ENCODE measurements at places on chromosomes 7 and 10.

DNA sequence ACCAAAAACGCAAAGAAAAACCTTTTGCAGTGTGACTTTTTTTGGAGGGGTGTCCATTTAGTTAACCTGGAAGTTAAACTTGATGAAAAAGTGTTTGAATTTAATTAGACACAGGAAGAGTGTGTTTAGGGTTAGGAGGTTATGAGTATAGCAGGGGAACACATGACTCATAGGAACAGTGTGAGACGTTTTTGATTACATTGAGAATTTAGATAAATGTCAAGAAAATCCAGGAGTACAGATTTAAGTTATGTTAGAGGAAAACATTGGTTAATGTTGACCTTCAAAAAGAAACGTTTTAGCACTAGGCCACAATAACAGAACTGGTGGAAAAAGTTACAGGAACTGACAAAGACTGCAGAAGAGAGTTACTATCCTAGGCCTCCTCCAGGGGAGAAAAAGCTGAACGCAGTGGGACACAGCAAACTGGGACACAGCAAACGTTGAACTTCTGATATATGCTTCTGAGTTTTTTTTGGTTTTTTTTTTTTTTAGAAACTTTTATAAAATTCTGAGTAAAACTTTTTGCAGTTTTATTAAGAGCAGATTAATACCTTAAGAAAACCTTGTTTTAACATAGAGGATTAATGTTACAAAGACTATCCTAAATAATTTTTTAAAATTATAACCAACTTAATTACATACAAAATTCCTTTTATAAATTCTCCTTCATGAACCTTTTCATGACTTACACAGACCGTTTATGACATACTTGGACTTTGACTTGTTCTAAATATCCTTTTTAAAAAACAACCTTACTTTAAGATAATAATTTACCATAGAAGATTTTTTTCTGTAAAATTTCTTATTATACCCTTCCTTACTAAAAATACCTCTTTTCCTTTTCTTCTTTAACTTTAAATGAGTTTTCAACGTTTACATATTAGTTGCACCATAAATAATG, 22.2 kb downstream of the LANCL2 start:
- DNase-seq: no peak

GRCh38 chr7:71900556-71900955, 511.6 kb downstream of the CALN1 start:
- no peak for DNase-seq

DNA sequence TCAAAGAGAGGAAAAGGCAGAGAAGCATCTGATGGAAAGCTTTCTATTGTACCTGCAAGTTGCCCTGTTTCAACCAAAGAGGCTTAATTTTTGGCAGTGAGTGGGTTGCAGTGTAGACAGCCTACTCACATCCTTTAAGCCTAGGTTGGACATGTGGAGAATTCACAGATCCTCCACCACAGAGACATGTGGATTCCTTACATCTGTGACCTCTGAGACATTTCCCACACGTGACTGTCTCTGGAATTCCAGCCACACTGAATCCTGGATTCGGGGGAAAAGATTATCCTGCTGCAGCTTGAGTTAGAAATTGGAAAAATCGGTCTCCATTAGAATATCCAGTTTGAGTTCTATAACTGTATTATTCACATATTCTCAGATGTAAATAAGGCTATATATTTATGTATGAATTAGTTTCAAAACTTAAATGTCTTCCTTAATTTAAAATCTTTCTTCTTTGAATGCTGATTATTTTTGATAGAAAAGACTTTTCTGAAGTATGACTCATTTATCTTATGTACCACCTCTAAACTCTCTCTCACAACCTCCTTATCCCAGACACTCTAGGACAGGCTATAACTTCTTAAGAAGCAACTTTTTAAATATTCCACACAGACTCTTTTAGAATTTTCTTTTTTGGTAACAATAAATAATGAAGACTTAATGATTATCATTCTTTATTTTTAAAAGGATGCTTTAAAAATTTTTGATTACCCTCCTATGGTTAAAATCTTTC, 123.3 kb downstream of the TWIST1 start:
- DNase-seq: no peak

GRCh38 chr10:71600849-71601248, 118.7 kb downstream of the C10orf105 start:
- DNase-seq: no peak

GRCh38 chr7:122363144-122363543, 58.6 kb upstream of the FEZF1 start:
- no peak for DNase-seq

DNA sequence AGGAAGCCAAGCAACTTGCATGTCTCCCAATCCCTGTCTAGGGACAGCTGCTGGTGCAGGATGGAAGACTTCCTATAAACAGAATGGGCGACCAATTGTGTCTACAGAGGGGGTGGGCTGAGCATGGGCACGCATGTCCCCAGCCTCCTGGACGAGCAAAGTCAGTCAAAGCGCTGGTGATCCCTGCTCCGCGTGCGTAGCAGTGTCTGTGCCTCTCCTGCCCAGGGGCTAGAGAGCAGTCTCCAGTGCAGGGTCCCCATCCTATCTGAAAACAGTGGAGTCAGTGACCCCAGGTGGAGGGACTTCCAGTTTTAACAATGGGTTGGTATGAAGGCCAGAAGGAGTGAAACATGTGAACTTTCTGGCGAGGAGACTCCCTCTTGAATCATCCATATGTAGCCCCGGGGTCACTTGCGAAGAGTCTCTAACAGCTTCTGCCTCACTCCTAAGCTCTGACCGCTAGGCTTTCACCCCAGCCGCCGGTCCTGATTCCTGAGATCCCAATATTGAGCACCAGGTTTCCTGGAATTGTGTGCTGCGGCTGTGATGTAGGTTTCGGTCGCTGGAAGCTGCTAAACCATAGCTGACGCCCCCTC, 714 bp upstream of the CASP2 start:
- DNase-seq: no peak

- DNase-seq: no peak
Measured at GRCh38 chr10:60480865-60481563, 91.3 kb upstream of the ANK3 start.

- DNase-seq: no peak
Measured at GRCh38 chr7:111982133-111982532, 224.1 kb downstream of the DOCK4 start.

GRCh38 chr7:43083106-43083505, 29.3 kb upstream of the HECW1 start:
- DNase-seq: no peak

- peak; percentile 28 for DNase-seq
Measured at GRCh38 chr7:98284335-98285036, 3.0 kb downstream of the BRI3 start.

- no peak for DNase-seq
Measured at GRCh38 chr10:15869935-15870334, 9.6 kb upstream of the MINDY3 start.

DNA sequence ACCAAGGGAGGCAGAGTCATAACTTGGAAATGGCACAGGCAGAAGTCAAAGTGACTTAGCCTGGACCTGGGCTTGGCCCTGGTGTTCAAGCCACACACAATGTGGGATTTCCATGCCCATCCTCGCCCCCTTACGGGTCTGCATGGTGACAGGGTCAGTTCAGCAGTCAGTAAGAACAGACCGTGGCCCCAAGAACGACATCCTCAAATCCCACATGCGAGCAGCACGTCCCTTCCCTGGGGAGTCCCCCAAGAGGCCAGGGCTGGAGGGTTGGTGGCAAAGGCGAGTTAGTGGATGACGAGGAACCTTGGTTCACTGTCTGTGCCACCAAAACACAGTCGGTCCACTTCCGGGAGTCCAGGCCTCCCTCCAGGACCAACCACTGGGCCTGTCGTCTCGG, 93.3 kb upstream of the MGMT start:
- no peak for DNase-seq

- DNase-seq: no peak
Measured at GRCh38 chr10:5442065-5442989, 30.0 kb downstream of the NET1 start.

- DNase-seq: no peak
Measured at GRCh38 chr10:109987452-109988211, 20.2 kb upstream of the ADD3 start.

- no peak for DNase-seq
Measured at GRCh38 chr10:34168439-34168838, 646.7 kb downstream of the PARD3 start.

DNA sequence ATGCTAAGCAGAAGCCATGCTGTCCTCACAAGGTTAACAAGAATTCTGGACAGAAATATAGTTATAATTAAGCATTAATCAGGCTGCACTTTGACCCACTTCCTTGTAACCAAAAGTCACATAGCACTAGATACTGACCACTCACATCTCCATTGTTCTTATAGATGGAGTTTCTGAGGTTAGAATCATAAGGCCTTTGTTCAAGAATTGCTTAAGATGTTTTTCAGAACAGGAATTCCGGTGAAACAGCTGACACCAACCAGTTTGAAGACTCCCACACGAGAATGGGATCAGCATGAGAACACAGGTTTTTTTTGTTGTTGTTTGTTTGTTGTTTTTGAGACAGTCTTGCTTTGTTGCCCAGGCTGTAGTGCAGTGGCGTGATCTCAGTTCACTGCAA, 488.3 kb upstream of the NRP1 start:
- no peak for DNase-seq

GRCh38 chr7:47833211-47833610, 115.1 kb downstream of the PKD1L1 start:
- no peak for DNase-seq

- DNase-seq: no peak
Measured at GRCh38 chr10:90462749-90463470, 394.9 kb downstream of the HTR7 start.

DNA sequence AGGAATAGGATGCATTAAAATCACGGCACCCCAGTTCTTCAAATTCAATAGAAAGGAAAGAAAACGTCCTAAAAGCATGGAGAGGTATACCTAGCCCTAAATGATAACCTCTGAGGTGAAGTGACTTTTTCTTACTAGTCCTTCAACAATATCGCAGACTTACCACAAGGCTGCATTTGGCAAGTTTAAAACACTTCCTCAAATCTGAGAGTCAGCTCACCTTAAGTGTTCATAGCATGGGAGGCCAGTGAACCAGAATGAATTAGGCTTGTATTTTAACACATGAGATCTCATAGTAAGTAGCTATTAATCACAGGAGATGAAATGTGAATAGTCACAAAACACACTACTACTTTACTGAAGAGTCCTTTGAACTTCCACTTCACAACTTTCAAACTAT, 124.2 kb downstream of the RNF32 start:
- no peak for DNase-seq

DNA sequence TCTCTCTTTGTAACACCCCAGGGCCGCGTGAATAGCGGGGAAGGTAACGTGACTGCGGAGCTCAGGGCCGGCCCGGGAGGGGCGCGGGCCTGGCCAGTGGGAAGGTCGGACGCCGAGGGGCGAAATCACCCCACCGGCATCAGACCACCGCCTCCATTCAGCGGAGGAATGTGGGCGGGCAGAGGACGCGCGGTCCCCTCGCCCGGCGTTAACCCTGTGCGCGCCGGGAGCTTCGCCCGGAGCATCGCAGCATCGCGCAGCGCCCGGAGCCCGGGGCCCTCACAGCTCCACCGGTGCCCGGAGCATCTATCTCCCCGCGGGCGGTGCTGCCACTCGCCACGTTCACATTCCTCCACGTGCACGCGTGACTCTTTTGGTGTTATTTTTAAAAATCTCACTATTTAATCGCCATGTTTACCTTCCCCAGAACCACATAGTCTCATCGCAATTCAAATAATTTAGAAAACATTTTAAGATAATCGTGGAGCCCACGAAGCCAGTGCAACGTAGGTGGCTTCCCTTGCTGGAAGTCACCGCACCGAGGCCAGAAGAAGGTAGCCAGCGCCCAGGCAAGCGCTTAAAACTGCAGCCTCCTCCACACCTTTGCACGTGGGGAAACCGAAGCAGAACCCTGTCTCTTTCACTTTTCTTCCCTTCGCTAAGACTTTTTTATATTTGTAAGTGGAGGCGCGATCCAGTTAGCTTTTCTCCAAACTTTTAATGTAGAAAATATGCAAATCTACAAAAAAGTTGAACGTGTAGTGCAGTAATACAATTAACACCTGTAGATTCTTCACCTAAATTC, 21.8 kb downstream of the FGFBP3 start:
- DNase-seq: no peak

DNA sequence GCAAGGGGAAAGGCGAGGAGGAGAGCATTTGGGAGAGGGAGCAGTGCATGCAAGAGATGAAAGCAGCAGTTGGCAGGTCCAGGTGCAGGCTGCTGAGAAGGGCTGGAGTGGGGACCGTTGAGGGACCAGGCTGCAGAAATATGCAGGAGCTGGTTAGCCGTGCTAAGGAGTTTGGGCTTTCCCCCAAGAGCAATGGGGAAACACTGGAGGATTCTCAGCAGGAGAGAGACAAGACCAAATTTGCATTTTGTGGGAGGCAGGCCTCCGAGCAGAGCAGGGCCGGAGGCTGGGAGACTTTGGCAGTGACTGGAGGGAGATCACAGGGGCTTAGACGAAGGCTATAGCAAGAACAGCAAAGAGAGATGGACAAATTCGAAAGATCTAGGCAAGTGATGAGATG, 11.8 kb downstream of the BTBD16 start:
- DNase-seq: no peak

DNA sequence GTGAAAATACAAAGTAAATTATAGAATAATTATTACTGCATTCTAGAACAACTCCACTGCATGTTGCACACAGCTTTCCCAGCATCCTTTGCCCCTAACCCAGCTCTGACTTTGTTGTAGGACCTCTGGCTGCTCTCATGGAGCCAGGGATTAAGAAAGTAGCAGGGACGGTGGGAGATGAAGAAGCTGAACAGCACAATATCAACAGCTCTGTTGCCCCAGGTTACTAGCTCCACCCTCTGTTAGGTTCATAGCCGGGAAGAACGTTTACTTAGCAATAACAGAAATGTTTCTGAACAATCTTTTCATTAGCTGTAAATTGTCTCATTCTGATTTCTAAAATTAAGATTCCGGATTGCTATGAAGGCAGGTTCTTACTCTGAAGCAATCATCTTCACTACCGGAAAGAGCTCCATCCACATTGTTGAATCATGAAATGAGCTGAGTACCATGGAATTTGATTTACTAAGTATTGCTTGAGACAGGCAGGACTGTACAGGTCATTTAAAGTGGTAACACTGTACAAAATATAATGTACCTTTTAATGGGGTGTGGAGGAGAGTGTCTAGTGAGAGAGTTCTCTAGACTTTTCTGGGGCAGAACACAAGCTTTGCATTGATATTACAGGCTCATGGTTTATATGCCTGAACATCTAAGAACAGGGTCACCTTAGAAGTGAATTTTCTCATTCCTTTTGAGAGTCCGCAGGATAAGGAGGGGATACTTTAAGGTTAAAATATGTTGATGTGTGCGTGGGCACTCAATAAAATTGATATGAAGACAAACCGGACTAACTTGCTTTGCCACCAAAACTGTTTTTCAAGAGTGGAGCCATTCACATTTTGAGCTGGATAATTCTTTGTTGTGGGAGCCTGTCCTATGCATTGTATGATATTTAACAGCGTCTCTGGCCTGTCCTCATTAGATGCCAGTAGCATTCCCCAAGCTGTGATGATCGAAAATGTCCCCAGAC, 20.8 kb upstream of the RAB18 start:
- DNase-seq: no peak

DNA sequence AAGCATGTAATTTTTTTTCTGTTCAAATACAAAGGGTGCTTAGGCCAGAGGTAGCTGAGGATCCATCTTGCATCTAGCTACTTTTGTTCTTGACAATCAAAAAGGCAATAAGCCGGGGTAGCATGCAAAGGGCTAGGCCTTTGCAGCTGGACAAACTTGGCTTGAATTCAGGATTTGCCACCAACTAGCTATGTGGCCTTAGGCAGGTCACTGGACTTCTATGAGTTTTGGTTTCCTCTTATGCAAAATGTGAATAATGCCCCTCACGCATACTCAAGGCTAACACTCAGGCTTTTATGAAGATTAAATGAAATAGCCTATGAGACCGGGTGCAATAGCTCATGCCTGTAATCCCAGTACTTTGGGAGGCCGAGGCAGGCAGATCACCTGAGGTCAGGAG, 19.3 kb downstream of the GFRA1 start:
- DNase-seq: no peak

Measured in GOT3 (cell line).